ENCODE measurements at places on chromosomes 1 and 21.

- DNase-seq, result no peak
These were observed 201.0 kb downstream of the SIPA1L2 start for GRCh38 chr1:232428786-232429530.

DNA sequence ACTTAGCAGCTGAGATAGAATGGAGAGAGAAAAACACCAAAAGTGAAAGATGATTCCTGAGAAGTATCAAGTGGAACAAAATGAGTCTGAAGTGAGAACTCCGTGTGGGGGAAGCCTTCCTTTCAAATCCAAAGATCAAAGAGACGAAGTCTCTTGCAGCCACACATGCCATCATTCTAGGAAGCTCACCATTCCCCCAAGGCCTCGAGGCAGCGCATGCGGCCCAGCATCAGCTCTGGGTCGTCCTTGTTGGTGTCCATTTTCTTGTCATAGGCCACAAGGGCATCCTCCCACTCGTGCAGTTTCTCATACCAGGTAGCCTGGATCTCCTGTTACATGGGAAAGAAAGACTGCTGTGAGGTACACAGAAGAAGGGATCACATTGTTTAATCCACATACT is 32.2 kb upstream of the ANGPTL7 start:
- no peak for DNase-seq

- no peak for DNase-seq
These were observed at the start of gene RAB13 for GRCh38 chr1:153985941-153986761. TSS of gene RAB13 (minus strand) at chr1:153986339. CDS start at chr1:153986236, 103 bp downstream.

DNA sequence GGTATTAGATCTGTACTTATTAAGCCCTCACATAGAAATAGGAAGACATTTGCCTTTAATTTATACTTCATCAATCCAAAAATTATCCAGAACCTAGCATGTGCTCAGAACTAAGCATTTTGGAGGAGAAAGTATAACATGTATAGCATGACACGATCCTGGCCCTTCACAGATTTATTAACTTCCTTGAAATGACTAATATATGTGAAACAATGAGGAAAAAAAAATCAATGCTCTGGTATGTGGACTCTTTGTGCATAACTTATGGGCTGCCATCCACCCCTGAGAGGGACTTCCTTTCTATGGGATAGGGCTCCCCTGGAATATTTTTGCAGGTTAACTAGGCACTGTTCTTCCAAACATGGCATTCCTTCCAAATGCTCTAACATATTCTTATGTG is 36.6 kb downstream of the CCDC185 start:
- DNase-seq, result no peak

- DNase-seq, result no peak
These were observed 390.4 kb downstream of the NTNG1 start for GRCh38 chr1:107531065-107531908.

DNA sequence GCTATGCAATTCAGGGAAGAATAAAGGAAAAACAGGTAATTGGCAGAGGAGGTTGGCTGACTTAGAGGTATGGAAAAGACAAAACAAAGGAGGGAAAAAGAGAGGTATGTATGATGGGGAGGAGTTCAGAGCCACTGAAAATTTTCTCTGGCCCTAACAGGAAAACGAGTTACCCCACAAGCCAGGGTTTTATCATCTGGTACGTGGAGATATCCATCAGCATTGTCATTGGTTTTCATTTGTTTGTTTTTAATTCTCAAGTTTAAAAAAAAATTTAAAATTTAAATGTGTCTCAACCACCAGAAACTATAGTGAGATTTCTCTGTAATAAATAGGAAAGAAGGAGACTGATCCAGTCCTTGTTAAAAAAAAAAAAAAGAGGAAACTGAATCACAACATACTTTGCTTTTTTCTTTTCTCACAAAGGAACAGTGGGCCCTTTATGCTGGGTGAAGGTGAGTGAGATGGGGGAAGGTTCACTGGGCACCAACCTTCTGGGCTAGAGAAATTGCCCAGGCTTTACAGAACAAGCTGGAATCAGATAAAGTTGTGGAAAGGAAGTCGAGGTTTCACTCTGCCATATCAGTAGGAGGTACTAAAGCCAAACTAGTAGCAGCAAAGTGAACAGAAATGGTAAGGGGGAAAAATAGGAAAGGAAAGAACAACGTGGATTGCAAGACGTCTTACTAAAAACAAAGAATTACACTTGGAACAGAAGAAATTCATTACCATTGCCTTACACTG is 2.7 kb downstream of the IFNAR2 start:
- DNase-seq, result no peak

- no peak for DNase-seq
These were observed 193.9 kb downstream of the SEC16B start for GRCh38 chr1:177775924-177776323.

- no peak for DNase-seq
These were observed 2.8 kb downstream of the SELL start for GRCh38 chr1:169708647-169709046.

- DNase-seq, result no peak
These were observed 11.0 kb downstream of the EGLN1 start for GRCh38 chr1:231411036-231411531.

GRCh38 chr1:186768906-186769305 is 59.8 kb upstream of the PLA2G4A start:
- DNase-seq, result no peak

DNA sequence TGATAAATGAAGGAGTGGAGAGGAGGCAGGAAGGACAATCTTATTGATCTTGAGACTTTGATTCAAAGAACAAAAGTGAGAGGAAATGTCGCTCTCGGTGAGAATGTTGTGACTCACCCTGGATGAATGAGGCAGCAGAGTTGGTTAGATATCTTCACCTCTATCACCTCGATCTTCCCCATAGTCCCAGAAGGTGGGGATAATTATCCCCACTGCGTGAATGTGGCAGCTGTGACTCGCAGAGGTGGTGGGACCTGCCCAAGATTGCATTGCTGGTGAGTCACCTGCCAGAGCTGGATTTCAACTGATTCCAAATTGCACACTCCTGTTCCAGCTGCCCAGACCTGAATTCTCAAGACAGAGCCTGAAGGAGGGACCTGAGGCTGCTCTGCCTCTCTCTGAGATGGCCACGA is 105.0 kb downstream of the MATN1 start:
- DNase-seq, result no peak

GRCh38 chr21:44618909-44619308 is 7.0 kb downstream of the KRTAP10-8 start:
- DNase-seq, result peak; percentile 45

DNA sequence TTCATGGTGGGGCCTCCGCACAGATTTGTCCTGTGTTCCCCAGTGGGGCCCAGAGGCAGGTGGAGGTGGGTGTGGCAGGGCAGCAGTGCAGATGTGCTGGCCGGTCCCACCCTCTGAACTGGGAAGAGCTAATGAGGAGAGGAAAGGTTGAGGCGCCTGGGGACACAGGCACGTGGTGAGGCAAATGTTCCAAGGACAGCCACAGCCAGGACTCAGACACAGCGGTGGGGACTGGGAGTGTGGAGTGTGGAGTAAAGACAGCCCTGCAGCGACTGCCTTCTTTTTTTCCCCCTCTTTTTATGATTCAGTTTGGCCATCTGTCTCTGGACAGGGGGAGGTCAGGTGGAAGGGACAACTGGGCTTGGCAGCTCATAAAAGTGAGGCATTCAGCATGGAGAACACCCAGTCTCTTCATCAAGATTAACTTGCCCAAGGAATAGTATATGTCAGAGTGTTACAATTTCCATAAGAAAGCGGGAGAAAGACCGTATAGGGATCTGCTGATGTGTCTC is 104.2 kb upstream of the GCLM start:
- no peak for DNase-seq

- no peak for DNase-seq
These were observed 203.9 kb downstream of the RHOU start for GRCh38 chr1:228939001-228939691.

GRCh38 chr1:229726061-229726460 is 100.0 kb downstream of the URB2 start:
- DNase-seq, result no peak

- DNase-seq, result no peak
These were observed 14.1 kb upstream of the KIAA1614 start for GRCh38 chr1:180898441-180899219.

GRCh38 chr21:31964692-31965091 is 91.9 kb downstream of the HUNK start:
- no peak for DNase-seq

DNA sequence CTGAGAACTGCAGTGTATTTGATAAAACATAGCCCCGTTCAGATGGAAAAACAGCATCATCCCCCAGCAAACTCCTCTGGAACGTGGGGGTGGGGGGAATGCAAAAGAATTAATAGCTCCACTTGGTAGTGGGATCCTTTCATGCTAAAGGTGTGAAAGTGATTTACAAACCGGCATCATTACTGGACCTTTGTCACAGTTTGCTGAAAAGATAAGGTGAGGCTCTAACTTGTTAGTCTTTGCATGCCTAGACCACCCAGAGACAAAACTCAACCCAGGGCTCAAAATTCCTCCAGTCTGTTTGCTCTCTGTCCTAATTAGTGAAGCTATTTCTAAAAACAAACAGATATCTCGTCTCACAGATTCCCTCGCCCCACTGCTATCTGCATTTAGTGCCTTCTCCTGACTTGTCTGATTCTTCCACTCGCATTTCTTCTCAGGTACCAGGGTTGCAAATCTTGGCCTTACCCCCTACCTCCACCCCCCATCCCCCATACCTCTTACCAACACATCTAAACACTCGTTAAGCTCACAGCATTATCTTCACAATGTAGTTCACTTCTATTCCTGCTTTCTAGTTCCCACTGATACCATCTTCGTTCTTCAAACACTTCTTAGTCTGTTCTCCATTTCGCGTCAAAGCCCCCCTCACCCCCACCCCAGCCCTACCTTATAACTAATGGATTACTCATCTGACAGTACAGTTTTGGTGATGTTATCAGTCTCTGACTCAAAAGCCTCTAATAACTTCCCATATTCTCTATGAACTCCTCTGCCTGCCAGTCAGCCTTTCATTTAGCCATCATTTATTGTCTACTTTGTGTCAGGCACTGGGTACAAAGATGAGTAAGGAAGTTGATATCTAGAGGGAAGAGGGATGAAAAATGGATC is 11.8 kb downstream of the IER5 start:
- peak; percentile 19 for DNase-seq

GRCh38 chr1:111747282-111747734 is 8.1 kb upstream of the INKA2 start:
- peak; percentile 55 for DNase-seq

GRCh38 chr1:232751393-232752140 is 53.6 kb upstream of the MAP10 start:
- DNase-seq, result no peak

GRCh38 chr21:27248814-27249213 is 281.9 kb upstream of the ADAMTS5 start:
- no peak for DNase-seq

- DNase-seq, result no peak
These were observed 207.7 kb downstream of the PTPRC start for GRCh38 chr1:198846556-198846955.

DNA sequence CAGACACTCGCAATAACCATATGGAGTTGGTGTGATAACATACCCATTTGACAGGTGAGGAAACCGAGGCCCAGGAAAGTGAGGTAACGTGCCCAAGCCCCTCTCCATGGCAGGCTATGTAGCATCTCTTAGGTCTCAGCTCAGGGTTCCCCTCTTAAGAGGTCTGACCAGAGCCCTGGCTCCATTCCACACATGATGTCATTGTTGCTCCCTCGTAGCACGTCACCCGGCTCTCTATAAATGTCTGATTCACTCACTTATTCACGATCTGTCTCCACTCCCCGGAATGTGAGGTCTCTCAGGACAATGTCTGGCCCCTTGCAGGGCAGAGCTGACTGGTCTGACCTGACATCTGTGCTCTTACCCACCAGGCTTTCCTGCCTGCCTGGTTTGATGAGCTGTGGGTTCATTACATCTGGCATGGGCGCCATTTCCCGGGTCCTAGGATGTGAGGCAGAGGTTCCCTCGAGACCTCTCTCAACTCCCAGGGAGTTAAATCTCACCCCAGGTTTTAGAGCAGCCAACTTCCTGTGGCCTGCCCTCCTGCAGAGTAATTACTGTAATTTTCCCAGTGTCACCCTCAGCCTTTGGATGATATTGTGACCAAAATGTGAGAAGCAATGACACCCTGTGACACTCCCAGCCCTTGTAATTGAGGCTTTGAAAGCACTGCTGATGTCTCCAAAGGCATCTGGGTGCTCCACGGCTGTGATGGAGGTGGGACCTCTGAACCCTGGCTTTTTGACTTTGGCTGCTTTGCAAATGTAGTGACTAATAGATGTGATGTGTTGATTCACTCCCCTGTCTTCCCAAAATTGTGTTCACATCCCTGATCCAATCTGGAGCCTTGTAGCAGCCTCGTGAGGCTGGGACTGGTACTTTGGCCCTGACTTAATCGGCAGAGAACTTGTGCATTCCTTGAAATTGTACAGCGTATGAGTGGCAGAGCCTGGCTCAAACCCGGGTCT is 10.6 kb downstream of the ACTL8 start:
- DNase-seq, result no peak

- no peak for DNase-seq
These were observed 84.9 kb upstream of the DMRTA2 start for GRCh38 chr1:50508040-50508586.

- DNase-seq, result no peak
These were observed 1109.3 kb upstream of the B3GALT2 start for GRCh38 chr1:194295685-194296084.

- no peak for DNase-seq
These were observed 283.9 kb downstream of the DPYD start for GRCh38 chr1:97636941-97637340.

GRCh38 chr1:101203820-101204540 is 32.8 kb upstream of the S1PR1 start:
- no peak for DNase-seq

GRCh38 chr1:87325982-87326738 is 2.5 kb upstream of the LMO4 start:
- DNase-seq, result no peak

GRCh38 chr1:202038688-202039346 is 28.4 kb downstream of the ELF3 start:
- no peak for DNase-seq

DNA sequence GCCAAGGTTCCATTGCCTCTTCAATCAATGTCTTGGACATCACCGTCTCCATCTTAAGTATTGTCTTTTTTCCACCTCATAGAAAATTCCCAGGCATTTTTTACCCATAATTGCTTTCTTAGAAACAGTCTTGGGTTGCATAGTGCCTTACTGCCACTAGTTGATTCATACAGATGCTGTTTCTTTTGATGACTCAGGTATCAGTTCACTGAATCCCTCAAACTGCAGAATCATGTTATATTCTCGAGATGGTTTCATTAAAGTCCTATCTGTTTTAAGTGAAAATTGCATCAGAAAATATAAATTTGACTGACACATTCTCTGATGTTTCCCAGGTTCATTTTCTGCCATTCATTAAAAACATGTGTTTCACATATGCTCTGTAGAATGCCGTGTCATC is 1489.1 kb downstream of the BRINP3 start:
- no peak for DNase-seq

- DNase-seq, result no peak
These were observed 586.3 kb downstream of the PLA2G4A start for GRCh38 chr1:187415065-187415464.

- DNase-seq, result no peak
These were observed 173.3 kb upstream of the FOXD3 start for GRCh38 chr1:63148825-63149645.

Data from effector memory CD4-positive, alpha-beta T cell (primary cell).